ENCODE measurements at places on chromosomes 2 and 18.

- no peak for DNase-seq
Measured at GRCh38 chr2:233758849-233759248, 1.2 kb upstream of the UGT1A1 start.

- no peak for DNase-seq
Measured at GRCh38 chr2:120446236-120447126, 100.5 kb downstream of the INHBB start.

- peak; percentile 9 for DNase-seq
Measured at GRCh38 chr2:14530506-14530905, 102.0 kb upstream of the LRATD1 start.

DNA sequence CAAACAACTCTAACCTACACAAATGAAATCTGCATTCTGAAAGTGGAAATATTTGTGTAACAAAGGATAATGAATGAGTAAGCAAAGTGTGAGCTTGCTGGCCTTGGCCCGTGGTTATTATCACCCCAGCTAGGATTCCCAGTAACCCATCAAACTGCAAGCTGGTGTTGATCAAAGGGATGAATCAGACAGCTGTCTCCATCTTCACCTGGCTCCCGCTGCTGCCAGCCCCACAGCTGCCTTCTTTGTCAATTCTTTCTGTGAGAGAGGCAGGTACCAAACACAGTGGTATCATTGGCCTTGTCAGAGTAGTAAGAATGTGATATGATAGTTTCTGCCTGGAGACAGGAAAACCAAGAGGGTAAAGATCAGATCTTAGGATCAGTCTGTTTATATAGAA lies 25.2 kb upstream of the RGPD4 start:
- DNase-seq: no peak

DNA sequence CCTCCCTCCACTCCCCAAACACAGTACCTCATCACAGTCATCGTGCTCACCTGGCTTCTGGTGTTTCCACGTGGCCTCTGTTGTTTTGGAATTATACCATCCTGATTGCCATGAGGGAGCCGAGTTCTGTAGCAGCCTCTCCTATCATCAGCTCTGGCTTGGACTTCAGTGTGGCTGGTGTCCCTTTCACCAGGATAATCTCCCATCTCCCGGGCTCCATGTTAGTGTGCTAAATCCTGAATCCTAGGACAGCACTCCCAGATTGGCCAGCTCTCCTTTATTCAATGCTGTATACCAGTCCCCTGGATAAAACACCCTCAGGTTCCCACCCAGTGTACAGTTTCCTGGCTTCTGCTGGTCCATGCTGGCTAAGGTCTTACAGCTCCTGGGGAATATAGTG lies 53.3 kb downstream of the LONRF2 start:
- DNase-seq: no peak

DNA sequence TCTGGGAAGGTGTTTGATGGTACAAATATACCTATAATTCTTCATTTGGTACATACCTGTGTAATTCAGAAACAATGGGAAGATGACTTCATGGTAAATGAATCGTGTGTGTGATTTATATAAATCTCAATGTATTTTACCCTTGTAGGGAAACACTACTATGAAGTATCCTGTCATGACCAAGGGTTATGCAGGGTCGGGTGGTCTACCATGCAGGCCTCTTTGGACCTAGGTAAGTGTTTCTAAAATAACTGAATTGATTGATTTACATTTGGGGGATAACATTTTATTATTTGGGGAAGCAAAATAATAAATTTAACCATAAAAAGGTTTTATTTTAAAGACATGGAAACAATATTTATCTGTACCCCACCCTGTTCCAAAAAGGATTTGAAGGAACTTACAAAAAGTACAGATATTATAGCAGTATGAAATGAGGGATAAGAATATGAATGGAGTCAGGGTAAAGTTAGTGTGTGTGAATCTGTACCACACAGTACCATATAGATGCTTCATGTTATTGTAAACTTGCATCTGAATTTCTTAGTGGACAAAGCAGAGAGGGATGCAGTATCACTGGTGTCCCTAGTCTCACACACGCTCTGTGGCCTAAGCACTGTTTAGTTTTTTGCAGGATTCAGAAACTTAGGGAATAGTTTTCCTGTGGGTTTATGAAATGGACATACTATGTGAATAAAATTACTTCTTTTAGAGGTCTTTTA lies 11.5 kb downstream of the DDX1 start:
- DNase-seq: no peak

DNA sequence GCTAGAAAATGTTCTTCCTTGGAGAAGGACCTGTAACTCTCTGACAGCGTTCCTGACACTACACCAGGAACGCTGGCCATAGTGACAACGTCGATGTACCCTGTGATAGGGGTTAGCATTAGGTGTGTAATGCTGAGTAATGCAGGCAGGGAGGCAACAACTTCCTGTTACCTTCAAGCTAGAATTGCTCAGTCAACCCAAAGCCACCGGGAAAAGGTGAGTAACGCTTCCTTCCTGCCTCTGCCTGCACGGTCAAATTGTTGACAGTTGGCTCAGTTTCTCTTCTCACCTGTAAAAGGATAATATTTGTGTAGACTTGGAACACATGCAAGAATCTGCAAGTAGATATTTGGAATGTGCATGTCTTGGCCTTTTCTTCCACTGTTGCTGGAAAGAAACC lies 12.7 kb downstream of the FAM110C start:
- DNase-seq: no peak

DNA sequence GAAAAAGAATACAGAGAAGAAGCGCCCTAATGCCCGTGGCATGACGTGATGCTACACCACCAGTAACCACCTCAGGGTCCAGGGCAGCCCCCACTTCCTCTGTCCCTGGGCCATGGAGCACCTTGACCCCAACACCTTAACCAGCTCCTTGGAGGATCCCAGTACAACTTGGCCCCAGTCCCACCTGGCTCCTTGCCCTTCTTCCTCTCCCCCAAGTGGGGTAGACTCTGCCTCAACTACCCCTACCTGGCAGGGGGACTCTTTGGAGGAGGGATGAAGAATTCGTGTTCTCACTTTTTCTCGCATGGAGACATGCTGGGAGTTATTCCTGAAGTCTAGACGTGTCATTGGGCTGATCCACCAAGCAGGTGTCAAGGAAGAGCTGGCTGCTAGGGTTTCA lies 18.9 kb downstream of the TRABD2A start:
- no peak for DNase-seq

- DNase-seq: no peak
Measured at GRCh38 chr2:240619506-240620148, 5.7 kb upstream of the GPR35 start.

DNA sequence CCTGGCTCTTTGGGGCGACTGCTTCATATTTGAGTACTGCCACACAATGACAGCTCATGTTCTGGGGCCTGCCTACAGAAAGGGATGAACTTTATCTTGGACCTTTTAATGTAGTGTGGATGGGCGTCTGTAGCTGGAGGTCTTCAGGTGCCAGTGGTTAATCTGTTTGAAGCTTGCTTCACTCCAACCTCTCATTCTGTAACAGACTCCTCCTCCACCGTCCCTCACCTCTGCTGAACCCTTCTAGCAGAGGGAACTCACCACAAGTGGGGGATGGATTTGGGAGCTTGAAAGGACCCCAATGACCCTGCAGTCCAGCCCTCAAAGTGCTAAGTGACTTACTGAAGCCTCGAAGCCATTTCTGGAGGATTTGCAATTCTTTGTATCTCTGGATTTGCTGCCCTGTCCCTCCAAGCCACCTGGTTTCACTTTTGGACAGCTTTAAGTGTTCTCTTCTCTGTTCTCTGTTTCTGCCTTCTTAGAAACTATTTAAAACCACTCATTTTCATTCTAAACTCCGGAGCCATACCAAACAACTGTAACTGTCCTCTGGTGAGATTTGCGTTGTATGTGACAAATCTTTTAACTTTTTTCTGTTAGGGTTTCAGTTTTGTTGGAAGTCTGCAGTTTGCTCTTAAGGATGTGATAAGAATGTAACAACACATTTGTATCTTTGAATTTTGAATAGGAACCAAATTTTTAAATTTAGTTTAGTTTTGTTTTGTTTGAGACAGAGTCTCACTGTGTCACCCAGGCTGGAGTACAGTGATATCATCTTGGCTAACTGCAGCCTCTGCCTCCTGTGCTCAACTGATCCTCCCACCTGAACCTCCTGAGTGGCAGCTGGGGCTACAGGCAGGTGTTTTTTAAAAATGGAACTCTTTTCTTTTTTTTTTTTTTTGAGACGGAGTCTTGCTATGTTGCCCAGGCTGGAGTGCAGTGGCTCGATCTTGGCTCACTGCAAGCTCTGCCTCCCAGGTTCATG lies 37.0 kb upstream of the CASP8 start:
- DNase-seq: no peak

DNA sequence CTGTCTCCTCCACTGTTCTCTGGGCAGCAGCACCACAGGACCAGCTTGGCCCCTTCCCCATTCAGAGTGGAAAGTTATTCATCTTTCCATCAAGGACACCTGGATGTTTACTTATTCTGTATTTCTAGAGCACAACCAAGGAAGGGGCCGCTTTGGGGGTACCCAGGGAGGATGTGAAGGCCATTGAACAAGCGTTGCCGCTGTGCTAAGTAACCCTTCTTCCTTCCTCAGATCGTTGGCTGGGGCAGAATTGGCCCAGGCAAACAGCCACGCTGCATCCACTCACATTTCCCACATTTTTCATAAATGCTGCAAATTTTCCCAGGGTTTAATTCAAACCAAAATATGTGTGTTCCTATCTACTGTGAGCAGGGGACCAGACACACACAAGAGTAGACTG lies 76.2 kb upstream of the NPAS2 start:
- DNase-seq: no peak

DNA sequence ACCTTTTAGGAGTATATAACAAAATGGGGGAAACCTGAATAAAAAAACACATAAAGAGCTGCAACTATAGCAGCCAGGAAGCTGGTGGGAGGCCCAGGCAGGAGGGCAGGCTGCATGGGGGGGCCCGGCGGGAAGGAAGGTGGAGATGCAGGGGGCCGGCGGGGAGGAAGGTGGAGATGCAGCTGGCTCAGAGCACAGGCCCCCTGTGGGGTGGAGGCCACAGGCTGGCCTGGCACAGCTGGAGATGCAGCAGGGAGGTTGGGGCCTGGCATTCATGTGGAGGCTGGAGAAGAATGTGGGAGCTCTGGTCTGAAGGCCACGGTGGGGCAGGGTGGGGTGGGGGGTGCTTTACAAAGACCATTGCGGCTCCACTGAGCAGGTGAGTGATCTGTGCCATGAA lies 31.4 kb downstream of the FAM228A start:
- no peak for DNase-seq

- DNase-seq: no peak
Measured at GRCh38 chr18:68764016-68764415, 33.9 kb upstream of the CCDC102B start.
